Naive B cell (primary cell): ENCODE measurements at places on chromosomes 1 and 21. TPM values are rescaled to one million over a fixed set of nuclear protein-coding genes. Genes with fewer than 3 reads are reported as not detected.

GRCh38 chr1:64861611-64862010, 104.7 kb downstream of the JAK1 start:
- no peaks in the 10 kb centered on the region for H3K27me3 ChIP-seq
- H3K27ac ChIP-seq: peak overlapping the region; percentile 58
- peak overlapping the region; percentile 5 for H3K4me3 ChIP-seq
- H3K36me3 ChIP-seq: peaks cover 41% of the 10 kb centered on the region

GRCh38 chr1:214028649-214029406, 41.1 kb downstream of the PROX1 start:
- H3K4me1 ChIP-seq: no peaks in the 10 kb centered on the region
- no peak overlapping the region for H3K4me3 ChIP-seq
- DNase-seq: no peak
- no peaks in the 10 kb centered on the region for H3K36me3 ChIP-seq
- H3K27me3 ChIP-seq: peaks cover 19% of the 10 kb centered on the region
- no peak overlapping the region for H3K27ac ChIP-seq

GRCh38 chr1:9551984-9552383, 12.7 kb downstream of the SLC25A33 start:
- H3K27me3 ChIP-seq: no peaks in the 10 kb centered on the region
- peaks cover 8% of the 10 kb centered on the region for H3K36me3 ChIP-seq
- H3K4me3 ChIP-seq: no peak overlapping the region
- H3K27ac ChIP-seq: no peak overlapping the region

The SNRPE gene
- 223 TPM for polyA plus RNA-seq

GRCh38 chr1:107776900-107777663, 187.9 kb downstream of the VAV3 start:
- H3K4me3 ChIP-seq: peak overlapping the region; percentile 53
- DNase-seq: peak; percentile 47
- H3K36me3 ChIP-seq: peaks cover 20% of the 10 kb centered on the region
- peaks cover 28% of the 10 kb centered on the region for H3K4me1 ChIP-seq
- no peaks in the 10 kb centered on the region for H3K27me3 ChIP-seq

DNA sequence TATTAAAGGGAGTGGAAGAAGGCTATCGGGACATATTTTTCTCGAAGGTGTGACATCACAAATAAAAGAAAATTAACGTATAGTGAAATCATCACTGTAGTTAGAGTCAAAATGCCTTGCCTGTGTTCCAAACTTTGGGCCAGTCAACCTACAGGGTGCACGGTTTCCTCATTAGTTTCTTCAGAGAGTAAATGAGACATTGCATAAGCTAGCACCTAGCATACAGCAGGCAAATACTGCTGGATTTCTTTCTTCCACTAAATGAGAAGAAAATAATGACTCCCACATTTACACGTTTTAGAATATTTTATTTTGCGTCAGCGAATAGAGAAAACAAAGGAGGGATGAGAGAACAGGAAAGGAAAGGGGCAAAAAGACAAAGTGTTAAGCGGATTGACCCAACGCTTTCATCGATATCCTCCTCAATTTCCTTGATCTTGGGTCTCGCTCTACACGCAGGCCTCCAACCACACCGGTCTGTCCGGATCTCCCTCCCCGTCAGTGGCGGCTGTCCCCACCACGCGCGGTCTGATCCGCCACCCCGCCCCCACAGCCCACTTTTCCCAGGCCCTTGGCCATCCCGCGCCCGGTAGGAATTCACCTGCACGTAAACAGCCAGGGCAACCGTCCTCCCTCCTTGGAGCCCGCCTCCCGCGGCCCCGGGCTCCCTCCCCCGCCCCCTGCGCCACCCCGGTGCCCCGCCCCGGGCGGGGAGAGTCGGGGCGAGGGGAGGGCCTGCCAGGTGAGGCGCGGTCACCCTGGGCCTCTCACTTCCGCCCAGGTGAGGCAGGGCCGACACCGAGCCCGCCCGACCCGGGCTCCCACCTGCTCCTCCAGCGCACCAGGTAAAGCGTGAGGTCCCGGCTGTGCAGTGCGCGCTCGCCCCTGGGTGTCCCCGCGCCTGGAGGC, at the start of gene PATJ:
PATJ (plus strand) TSS at position 770 of the 909 bp plus-strand sequence. CDS start 20,413 bp downstream, outside the sequence.
- H3K27me3 ChIP-seq: no peaks in the 10 kb centered on the region
- peaks cover 21% of the 10 kb centered on the region for H3K4me1 ChIP-seq
- H3K4me3 ChIP-seq: peak within 1 kb of the TSS; percentile 92
- peak within 1 kb of the TSS; percentile 90 for H3K27ac ChIP-seq

DNA sequence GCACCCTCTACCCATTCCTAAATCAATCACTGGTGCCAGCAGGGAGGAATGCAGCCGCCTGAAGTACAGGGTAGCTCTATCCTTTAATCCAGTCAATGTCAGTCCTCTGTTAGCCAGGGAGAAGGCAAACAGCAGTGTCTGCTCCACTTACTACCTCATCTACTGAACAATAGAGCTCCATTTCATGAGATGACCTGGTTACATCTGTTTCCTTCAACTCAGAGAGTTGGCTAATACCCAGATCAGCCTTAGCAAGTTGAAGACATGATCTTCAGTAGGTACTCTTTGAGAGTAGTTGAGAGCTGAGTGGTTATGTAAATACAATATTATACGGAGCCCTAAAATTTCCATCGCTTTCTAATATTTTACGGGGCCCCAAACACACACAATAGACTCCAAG, 46.1 kb upstream of the CD34 start:
- DNase-seq: no peak
- H3K27me3 ChIP-seq: peaks cover 52% of the 10 kb centered on the region
- no peak overlapping the region for H3K4me3 ChIP-seq
- no peak overlapping the region for H3K27ac ChIP-seq
- peaks cover 20% of the 10 kb centered on the region for H3K4me1 ChIP-seq

The DNAI4 gene
- polyA plus RNA-seq: 0.40 TPM

DNA sequence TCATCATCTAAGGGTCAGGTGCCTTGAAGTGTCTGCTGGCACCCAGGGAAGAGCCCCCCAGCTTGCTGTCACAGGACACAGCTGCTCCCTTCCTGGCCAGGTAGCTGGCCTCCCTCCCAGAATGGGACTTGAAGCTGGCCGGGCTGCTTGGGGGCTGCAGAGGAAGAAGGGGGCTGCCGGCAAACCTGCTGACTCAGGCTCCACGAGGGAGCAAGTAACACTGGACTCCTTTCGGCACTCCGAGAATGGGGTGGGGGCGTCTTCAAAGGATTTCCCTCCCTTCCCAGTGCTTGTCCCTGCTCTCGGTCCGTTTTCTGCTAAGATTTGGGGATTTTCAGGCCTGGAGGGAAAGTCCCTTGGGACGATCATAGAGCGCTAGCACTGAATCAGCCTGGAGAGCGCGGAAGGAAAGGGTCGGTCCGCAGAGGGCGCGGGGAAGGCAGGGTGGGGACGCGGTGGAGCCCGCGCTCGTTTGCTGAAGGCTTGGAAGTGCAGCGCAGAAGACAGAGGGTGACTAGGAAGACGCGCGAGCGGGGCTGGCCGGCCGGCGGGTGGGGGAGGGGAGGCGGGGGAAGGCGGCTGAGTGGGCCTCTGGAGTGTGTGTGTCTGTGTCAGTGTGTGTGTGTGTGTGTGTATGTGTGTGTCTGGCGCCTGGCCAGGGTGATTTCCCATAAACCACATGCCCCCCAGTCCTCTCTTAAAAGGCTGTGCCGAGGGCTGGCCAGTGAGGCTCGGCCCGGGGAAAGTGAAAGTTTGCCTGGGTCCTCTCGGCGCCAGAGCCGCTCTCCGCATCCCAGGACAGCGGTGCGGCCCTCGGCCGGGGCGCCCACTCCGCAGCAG, at the start of gene CSF1:
CSF1 (plus strand) TSS at position 727 of the 840 bp plus-strand sequence. CDS start 175 bp downstream, outside the sequence.
- H3K36me3 ChIP-seq: no peaks in the 10 kb centered on the region
- peaks cover 29% of the 10 kb centered on the region for H3K4me1 ChIP-seq
- no peak within 1 kb of the TSS for H3K27ac ChIP-seq
- H3K27me3 ChIP-seq: peaks cover 84% of the 10 kb centered on the region
- peak; percentile 33 for DNase-seq
- H3K4me3 ChIP-seq: peak within 1 kb of the TSS; percentile 87

The FAM177B gene
- 42.4 TPM for polyA plus RNA-seq

GRCh38 chr1:198544265-198544664, 3.8 kb upstream of the ATP6V1G3 start:
- peaks cover 35% of the 10 kb centered on the region for H3K4me1 ChIP-seq
- peak overlapping the region; percentile 75 for H3K4me3 ChIP-seq
- no peaks in the 10 kb centered on the region for H3K27me3 ChIP-seq
- H3K36me3 ChIP-seq: peaks cover 12% of the 10 kb centered on the region

DNA sequence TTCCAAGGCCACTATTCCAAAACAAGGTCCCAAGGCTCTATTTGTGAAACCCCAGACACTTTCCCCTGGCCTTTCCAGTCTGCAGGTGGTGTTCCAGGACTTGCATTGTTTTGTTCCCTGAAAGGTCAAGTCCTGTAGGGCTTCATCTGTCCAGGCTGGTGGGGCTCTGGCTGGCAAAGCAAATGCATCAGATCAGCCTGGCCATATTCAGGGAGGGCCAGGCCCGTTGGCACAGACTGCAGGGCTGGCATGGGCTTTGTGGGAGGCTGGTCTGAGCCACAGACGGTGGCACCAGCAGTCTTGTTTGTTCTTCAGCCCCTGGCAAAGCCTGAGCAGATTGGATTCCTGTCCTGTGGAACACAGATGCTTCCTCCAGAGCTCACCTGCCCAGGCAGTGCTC, 93.0 kb downstream of the SPATA46 start:
- H3K27me3 ChIP-seq: peaks cover 36% of the 10 kb centered on the region
- H3K36me3 ChIP-seq: no peaks in the 10 kb centered on the region
- no peak overlapping the region for H3K27ac ChIP-seq
- no peak overlapping the region for H3K4me3 ChIP-seq

DNA sequence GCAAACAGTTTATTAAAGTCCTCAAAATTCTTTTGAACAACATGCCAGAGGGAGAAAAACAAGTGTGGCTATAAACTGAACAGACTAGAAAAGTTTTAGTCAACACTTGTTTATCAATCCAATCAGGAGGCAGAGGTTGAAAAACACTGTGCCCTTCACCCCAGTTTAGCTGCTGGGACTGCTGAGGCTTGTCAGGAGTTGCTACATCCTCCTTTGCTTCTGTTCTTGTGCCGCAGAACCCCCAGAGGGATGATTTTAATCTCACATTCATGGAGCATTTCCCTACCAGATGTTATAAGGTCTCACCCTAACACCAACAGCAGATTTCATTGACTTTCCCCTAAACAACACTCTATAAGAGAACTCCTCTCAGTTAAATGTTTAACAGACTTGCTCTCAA, 321.2 kb downstream of the VAV3 start:
- peaks cover 25% of the 10 kb centered on the region for H3K4me1 ChIP-seq
- H3K27me3 ChIP-seq: no peaks in the 10 kb centered on the region

GRCh38 chr1:46041974-46042373, 90.5 kb downstream of the PIK3R3 start:
- no peak for DNase-seq
- H3K27ac ChIP-seq: peak overlapping the region; percentile 72
- no peaks in the 10 kb centered on the region for H3K27me3 ChIP-seq

DNA sequence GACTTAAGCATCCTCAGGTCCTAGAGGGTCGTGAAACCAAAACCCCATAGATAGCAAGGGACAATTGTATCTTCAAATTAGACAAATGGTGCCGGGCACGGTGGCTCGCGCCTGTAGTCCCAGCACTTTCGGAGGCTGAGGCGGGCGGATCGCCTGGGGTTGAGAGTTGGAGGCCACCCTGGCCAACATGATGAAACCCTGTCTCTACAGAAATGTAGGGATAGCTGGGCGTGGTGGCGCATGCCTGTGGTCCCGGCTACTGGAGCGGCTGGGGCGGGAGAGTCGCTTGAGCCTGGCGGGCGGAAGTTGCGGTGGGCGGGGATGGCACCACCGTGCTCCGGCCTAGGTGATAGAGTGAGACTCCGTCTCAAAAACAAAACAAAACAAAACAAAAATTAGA, 780.6 kb downstream of the BRINP3 start:
- no peaks in the 10 kb centered on the region for H3K27me3 ChIP-seq
- H3K36me3 ChIP-seq: no peaks in the 10 kb centered on the region
- no peaks in the 10 kb centered on the region for H3K4me1 ChIP-seq
- no peak for DNase-seq
- no peak overlapping the region for H3K4me3 ChIP-seq
- no peak overlapping the region for H3K27ac ChIP-seq

- no peaks in the 10 kb centered on the region for H3K4me1 ChIP-seq
- no peaks in the 10 kb centered on the region for H3K36me3 ChIP-seq
- no peak overlapping the region for H3K4me3 ChIP-seq
- H3K27ac ChIP-seq: no peak overlapping the region
- H3K27me3 ChIP-seq: no peaks in the 10 kb centered on the region
- DNase-seq: no peak
These were observed 98.8 kb downstream of the RHOU start for GRCh38 chr1:228833911-228834688.

The CITED4 gene
- 1.3 TPM for polyA plus RNA-seq

- H3K27me3 ChIP-seq: peaks cover 16% of the 10 kb centered on the region
- no peaks in the 10 kb centered on the region for H3K36me3 ChIP-seq
- no peak overlapping the region for H3K4me3 ChIP-seq
- DNase-seq: no peak
- no peaks in the 10 kb centered on the region for H3K4me1 ChIP-seq
These were observed 41.6 kb upstream of the SEC16B start for GRCh38 chr1:178011465-178011828.

The HAO2 gene
- polyA plus RNA-seq: not detected

GRCh38 chr1:186404454-186405051, 28.9 kb downstream of the ODR4 start:
- no peak overlapping the region for H3K27ac ChIP-seq
- H3K4me3 ChIP-seq: no peak overlapping the region
- no peaks in the 10 kb centered on the region for H3K4me1 ChIP-seq
- H3K27me3 ChIP-seq: no peaks in the 10 kb centered on the region

The PPP1R15B gene
- 31.8 TPM for polyA plus RNA-seq

GRCh38 chr1:194280463-194280862, 1094.0 kb upstream of the B3GALT2 start:
- no peak overlapping the region for H3K27ac ChIP-seq
- no peaks in the 10 kb centered on the region for H3K36me3 ChIP-seq
- no peak for DNase-seq
- H3K27me3 ChIP-seq: peaks cover 7% of the 10 kb centered on the region
- H3K4me3 ChIP-seq: no peak overlapping the region

DNA sequence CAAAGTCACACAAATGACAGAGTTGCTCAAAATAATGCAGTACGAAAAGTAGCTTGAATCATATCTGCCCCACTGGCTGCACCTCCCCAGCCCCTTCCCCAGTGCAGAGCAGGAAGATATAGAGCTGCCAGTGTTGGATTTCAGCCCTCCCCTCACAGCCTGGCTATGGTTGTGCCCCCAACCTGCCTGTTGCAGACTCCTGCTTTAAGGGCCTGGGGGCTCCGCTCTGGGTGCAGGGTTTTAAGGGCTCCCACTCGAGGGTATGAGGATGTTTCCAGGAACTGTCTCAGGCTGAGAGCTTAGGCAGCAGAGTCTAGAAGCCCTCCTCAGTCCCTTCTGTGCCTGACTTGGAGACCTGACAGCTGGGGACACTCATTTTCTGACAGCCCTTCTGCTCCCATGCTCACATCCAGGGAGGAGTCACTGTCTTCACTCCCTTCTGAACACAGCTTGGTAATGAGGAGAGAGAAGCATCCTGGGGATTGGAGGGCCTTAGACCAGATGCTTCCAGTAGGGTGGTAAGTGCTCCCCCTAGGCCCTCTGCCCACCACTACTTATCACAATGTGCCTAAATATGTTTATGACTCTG, 4.6 kb downstream of the S100A9 start:
- H3K27me3 ChIP-seq: peaks cover 70% of the 10 kb centered on the region
- H3K4me1 ChIP-seq: peaks cover 10% of the 10 kb centered on the region
- H3K27ac ChIP-seq: no peak overlapping the region

The MAEL gene
- polyA plus RNA-seq: not detected

- no peaks in the 10 kb centered on the region for H3K27me3 ChIP-seq
- DNase-seq: peak; percentile 41
- peak overlapping the region; percentile 1 for H3K4me3 ChIP-seq
- peaks cover 77% of the 10 kb centered on the region for H3K4me1 ChIP-seq
- peak overlapping the region; percentile 91 for H3K27ac ChIP-seq
These were observed 8.3 kb downstream of the IL24 start for GRCh38 chr1:206905295-206906164.

- no peak overlapping the region for H3K27ac ChIP-seq
- H3K36me3 ChIP-seq: no peaks in the 10 kb centered on the region
- no peak for DNase-seq
- H3K4me1 ChIP-seq: peaks cover 54% of the 10 kb centered on the region
- no peaks in the 10 kb centered on the region for H3K27me3 ChIP-seq
These were observed 200.2 kb downstream of the MRPL39 start for GRCh38 chr21:25406887-25407579.
